H9 (cell line): ENCODE measurements at places on chromosomes 5 and 9.

GRCh38 chr5:40831346-40832210 is 3.4 kb downstream of the RPL37 start:
- no peak for DNase-seq

- DNase-seq = no peak
These were observed at the start of gene GDNF for GRCh38 chr5:37839407-37840052. TSS of gene GDNF (minus strand) at chr5:37840041. CDS start at chr5:37834796, 5,245 bp downstream.

GRCh38 chr9:18639911-18640310 is 166.0 kb downstream of the ADAMTSL1 start:
- no peak for DNase-seq

- DNase-seq = no peak
These were observed 310.3 kb upstream of the ISL1 start for GRCh38 chr5:51072937-51073336.

DNA sequence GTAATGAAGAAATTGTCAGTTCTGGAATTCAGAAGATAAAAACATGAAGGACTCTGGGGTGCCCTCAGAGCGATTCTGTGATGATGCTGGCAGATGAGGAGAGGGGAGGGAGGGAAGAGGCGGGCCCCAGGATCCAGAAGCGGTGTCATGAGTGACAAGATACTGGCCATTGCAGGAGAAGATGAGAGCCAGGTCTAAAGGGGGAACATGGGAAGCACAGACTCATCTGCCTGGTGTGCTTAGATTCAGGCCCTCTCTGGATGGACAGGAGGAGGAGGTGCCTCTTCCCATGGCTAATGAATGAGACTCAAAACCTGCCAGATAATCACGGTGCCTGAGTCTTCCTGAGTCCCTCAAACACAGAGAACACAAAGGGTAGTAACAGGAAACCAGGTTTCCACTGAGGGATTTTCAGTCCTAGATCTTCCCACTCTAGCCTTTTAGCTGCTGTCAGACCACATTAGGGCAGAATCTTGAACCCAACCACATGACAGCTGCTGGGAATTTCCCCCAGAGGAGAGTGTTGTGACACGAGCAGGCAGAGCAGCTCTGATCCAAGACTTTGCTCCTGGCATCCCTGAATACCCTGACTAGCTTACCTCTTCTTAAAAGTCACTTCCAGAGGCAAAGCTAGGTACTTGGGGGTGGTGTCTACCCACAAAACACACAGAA is 28.2 kb upstream of the HSPA9 start:
- no peak for DNase-seq

GRCh38 chr5:87432460-87432859 is 19.7 kb upstream of the CCNH start:
- DNase-seq = no peak

DNA sequence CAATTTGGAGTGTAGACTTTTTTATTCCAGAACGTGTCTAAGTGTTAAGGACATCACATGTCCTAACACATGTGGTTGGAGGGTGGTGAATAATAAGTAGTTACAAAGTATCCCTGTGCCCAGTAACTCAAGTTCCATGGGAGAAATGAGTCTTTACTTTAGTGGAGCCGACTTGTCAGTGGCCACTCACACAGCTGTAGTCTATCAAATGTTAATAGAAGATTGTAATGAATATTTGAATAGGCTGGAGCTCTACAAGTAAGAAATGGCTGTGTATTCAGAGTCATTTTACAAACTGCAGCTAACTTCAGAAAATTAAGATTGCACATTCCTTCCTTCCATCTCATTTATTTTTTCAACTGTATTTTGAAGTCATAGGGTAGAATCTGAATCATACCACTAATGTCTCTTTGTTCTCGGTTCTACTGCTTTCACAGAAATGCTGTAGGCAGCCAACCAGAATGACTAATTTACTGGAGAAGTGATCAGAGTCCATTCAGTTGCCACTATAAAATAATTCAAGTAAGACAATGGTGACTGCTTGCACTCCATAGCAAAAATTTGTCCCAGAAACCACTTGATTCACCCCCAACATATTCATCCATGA is 394.8 kb downstream of the NR2F1-AS1 start:
- no peak for DNase-seq

DNA sequence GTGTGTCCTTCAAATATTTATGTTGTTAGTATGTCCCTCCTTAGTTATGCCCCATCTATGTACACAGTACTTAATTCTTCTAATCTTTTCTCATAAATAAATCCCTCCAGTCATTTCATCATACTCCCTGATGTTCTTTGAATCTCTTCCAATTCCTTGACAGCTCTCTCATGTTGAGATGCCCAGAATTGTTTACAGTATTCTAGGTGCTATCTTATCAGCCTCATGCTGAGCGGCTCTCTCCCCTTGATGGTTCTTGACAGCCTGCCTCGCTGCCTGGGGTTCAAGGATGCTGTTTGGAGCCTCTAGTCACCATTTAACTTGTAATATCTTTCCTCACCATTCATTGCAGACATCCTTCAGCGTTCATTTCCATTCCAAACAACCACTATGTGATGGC is 799.2 kb downstream of the BRINP1 start:
- DNase-seq = no peak

- no peak for DNase-seq
These were observed 558 bp upstream of the SMAD5 start for GRCh38 chr5:136132087-136132486.

DNA sequence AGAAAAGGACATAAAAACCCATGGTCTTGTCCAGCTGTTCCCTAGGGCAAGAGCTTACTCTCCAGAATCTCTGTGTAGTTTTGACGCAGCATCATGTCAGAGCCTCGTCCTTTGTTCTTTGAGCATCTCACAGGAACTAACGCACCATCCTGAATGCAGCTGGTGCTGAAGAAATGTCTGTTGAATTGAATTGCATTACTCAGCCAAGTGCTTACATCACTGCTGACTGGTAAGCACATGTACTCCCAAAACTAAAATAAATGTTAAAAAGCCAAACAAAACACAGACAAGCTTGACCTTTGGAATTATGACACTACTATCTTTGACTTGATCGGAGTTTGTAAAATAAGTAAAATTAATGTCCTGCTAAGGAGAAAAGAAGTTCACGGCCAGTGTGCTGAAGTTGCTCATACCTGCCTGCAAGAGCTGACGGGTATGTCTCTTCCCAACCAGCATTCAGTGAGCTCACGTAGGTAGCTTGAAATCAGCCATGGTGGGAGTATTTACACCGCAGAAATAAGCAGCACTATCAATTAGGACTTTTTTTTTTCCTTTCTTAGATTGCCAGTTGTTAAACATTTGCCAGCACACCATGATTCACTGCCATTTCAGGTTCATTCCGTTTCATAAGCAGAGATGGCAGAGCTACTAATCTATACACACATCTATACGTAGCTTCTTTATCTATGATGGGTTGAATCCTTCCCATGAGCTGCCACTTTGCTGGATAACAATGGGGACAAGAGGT is 310.6 kb upstream of the MSX2 start:
- no peak for DNase-seq

GRCh38 chr9:73839471-73839870 is 657.7 kb upstream of the RORB start:
- DNase-seq = no peak

DNA sequence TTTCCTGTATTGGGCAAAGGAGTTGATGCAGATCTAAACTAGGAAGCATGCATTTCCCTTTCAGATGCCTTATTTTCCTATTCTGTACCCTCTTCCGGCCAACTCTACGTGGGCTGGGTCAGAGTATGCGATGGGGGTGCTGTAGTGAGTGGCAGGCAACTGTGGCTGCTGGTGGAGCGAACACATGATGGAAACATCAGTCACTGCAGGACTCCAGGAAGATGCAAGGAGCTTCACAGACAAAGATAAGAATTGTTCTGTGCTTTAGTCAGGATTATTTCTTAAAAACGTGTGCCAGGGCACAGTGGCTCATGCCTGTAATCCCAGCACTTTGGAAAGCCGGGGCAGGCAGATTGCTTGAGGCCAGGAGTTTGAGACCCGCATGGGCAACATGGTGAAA is 75.1 kb downstream of the PSAT1 start:
- no peak for DNase-seq
